PC-3 (cell line): ENCODE measurements at places on chromosomes 6 and 20. TPM values are rescaled to one million over a fixed set of nuclear protein-coding genes. Genes with fewer than 3 reads are reported as not detected.

DNA sequence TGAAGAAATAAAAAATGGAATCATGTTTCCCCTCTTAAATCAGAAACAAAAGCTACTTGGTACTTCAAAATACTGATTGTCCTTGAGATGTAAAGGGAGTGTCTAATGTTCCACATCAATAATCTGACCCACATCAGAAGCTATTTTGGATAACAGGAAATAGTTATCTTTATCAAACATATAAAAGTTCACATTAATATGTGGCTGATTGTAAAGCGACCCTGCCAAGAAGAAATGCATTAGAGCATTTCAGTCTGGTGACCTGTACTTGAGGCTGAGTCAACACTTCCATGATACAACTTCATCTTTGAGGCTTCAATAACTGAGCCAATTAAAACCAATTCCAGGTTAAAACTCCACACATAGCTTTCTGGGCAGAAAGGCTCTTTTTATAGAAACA lies 31.8 kb downstream of the SYNE1 start:
- no peak overlapping the region for H3K4me3 ChIP-seq
- peaks cover 21% of the 10 kb centered on the region for H3K27me3 ChIP-seq
- no peaks in the 10 kb centered on the region for H3K4me1 ChIP-seq
- peak; percentile 2 for DNase-seq
- no peak overlapping the region for H3K27ac ChIP-seq

DNA sequence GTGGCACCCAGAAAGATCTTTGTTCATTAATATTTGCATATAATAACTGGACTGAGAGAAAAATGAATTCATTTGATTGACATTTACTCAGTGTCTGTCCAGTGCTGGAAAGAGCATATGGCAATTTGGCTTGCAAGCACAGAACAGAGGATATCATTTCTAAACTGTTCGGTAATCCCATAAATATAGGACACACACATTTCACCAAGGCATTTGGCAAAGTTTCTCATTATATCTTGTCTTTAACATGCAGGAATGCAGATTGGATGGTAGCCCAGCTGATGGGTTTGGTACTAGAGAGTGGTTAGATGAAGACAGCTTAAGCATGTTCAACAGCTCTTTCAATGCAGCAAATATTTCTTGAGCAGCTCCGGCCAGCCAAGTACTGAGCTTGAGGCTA lies 259.2 kb downstream of the PRKN start:
- DNase-seq, result no peak
- H3K27me3 ChIP-seq, result no peaks in the 10 kb centered on the region
- no peaks in the 10 kb centered on the region for H3K36me3 ChIP-seq
- no peak overlapping the region for H3K4me3 ChIP-seq
- no peaks in the 10 kb centered on the region for H3K4me1 ChIP-seq
- no peak overlapping the region for H3K27ac ChIP-seq

DNA sequence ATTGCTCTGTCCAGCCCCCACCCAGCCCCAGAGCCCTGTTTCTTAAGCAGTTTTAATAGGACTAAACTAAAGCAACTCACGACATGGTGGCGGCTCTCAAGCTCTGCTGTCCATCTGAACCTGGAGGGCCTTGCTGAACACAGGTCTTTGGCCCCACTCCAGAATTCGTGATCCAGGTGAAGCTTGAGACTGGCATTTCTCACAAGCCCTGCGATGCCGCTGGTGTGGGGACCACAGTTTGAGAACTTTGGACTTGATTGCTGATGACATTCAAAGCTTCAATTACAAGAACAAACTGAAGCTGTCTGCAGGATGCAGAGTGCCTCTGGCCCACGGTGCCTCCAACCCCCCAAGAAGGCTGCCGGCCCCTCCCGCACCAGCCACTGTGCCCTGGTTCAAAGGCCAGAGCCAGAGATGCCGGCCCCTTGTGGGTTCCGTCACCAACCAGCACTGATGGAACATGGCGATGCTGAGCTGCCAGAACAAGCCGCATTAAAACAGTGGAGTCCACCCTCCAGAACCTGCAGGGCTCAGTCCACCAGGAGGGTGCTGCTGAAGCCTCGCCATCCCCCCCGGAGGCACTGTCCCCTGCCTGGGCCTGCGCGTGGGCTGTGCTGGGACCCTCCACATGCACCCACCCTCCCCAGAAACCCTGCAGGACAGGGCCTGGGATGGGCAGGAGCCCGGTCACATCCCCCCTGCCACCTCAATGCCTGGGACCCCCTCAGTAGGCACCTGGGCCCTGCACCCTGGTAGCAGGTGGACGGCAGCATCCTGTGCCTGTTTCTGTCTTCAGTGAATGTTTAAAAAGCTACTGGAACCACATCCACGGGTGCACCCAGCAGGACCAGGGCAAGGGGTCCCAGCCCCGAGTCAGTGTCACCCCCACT lies 101.1 kb downstream of the PSMB1 start:
- H3K27ac ChIP-seq, result no peak overlapping the region
- H3K36me3 ChIP-seq, result no peaks in the 10 kb centered on the region
- no peak for DNase-seq
- no peaks in the 10 kb centered on the region for H3K27me3 ChIP-seq
- no peaks in the 10 kb centered on the region for H3K4me1 ChIP-seq
- no peak overlapping the region for H3K4me3 ChIP-seq

- DNase-seq, result no peak
- peaks cover 4% of the 10 kb centered on the region; the same call in 1 of the 2 replicates for H3K4me1 ChIP-seq
- H3K27me3 ChIP-seq, result no peaks in the 10 kb centered on the region
- H3K4me3 ChIP-seq, result no peak overlapping the region
- no peaks in the 10 kb centered on the region for H3K36me3 ChIP-seq
- no peak overlapping the region for H3K27ac ChIP-seq
These were observed 35.7 kb downstream of the CITED2 start for GRCh38 chr6:139338795-139339194.

GRCh38 chr6:133062077-133062476 lies 179.1 kb upstream of the EYA4 start:
- H3K27ac ChIP-seq, result peak overlapping the region; percentile 78
- peak; percentile 81 for DNase-seq
- H3K4me1 ChIP-seq, result peaks cover 16% of the 10 kb centered on the region
- no peaks in the 10 kb centered on the region for H3K27me3 ChIP-seq
- no peaks in the 10 kb centered on the region for H3K36me3 ChIP-seq

DNA sequence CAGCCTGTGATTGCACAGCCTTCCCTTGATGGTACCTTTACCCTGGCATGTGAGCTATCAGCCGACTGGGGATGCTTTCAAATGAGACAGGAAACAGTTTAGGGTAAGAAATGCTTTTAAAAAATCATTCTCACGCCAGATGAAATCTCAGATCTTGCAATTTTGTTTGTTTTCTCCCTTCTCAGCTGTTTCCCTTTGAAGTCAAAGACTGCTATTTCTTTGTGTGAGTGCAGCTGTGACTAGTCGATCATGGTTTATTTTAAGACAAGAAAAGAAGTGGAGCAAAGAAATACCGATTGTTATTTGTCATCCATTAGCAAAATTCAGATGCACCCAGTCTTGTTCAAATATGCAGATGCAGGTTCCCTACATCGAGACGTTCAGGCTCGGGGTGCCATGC lies 489.7 kb downstream of the QKI start:
- H3K4me3 ChIP-seq, result no peak overlapping the region
- 0 out of 2 replicates have a peak, but pooled peaks cover 3% of the 10 kb centered on the region for H3K27me3 ChIP-seq
- DNase-seq, result no peak
- no peaks in the 10 kb centered on the region for H3K4me1 ChIP-seq
- H3K36me3 ChIP-seq, result no peaks in the 10 kb centered on the region

Gene CDH22
- total RNA-seq, result not detected in 2 replicates

DNA sequence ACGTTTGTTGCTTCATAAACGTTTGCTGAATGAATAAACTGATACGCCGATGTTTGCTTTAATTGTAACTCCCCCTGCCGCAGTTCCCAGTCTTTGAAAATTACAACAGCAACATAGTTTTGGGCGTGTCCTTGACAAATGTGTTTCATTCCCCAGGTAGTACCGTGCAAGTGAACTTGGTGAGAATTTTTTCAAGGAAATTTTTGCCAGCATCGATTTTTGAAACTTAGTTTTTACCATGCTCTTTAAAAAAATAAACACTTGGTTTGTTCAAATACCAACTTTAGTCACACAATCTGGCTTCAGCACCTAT lies 60.1 kb downstream of the FAM217A start:
- peaks cover 40% of the 10 kb centered on the region for H3K4me1 ChIP-seq
- peak overlapping the region; percentile 91 for H3K27ac ChIP-seq
- no peaks in the 10 kb centered on the region for H3K27me3 ChIP-seq
- peak overlapping the region; percentile 93 for H3K4me3 ChIP-seq

Gene TOMM6
- 142 and 162 TPM in 2 replicates for total RNA-seq

DNA sequence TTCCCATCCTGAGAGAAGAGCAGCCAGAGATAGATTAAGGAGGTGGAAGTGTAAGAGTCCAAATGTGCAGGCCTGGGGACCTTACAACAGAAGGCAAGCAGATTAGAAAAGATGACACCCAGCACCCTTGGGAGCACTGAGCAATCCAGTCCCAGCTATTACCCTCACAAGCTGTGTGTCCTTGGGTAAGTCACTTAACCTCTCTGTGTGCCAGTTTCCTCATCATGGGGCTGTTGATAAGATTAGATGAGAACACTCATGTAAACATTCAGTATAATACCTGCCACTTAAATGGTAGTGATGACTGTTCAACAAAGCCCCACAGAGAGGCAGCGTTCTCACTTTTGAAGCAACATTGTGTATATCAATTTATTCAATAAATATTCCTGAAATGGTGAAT lies 114.8 kb upstream of the CST7 start:
- no peaks in the 10 kb centered on the region for H3K36me3 ChIP-seq
- DNase-seq, result no peak
- H3K4me1 ChIP-seq, result no peaks in the 10 kb centered on the region
- no peak overlapping the region for H3K27ac ChIP-seq
- peaks cover 81% of the 10 kb centered on the region for H3K27me3 ChIP-seq

Gene EYS
- 0.07 TPM in 1 of 2 replicates, not detected in the other for total RNA-seq

- no peak overlapping the region for H3K4me3 ChIP-seq
- peaks cover 11% of the 10 kb centered on the region for H3K4me1 ChIP-seq
- H3K27ac ChIP-seq, result no peak overlapping the region
- peak; percentile 73 for DNase-seq
- H3K36me3 ChIP-seq, result no peaks in the 10 kb centered on the region; the same call in 1 of the 2 replicates
These were observed 176.5 kb downstream of the SLC16A10 start for GRCh38 chr6:111263837-111264236.

DNA sequence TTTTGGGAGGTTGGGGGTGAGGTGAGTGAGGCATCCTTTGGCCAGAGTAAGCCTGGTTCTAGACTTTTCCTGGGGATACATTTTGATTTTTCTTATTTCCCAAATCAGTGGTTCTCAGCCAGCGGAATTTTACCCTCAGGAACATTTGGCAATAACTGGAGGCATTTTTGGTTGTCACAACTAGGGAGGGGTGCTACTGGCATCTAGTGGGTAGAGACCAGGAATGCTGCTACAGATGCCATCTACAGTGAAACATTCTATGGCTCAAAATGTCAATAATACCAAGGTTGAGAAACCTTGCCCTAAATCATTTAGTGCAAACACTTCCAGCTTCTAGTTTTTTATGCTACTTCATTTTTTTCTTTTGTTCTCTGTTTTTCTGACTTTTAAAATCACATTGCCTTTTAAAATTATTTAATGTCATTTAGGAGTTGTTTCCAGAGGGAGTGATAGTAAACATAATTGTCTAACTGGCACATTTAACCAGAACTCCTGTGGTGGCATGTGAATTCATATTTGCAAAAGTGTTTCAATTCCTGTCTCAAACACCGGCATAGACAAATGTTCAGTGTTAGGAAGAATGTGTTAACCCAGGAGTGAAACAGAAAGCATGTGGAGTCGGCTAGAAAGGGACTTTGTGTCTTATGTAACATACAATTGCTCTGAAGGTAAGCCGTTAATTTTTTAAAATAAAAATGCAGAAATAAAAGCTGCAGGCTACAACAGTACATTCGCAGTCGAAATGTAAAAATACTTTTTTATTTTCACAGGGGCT lies 59.0 kb downstream of the QRSL1 start:
- H3K4me1 ChIP-seq, result peaks cover 36% of the 10 kb centered on the region
- peak; percentile 55 for DNase-seq
- no peaks in the 10 kb centered on the region for H3K36me3 ChIP-seq
- H3K27ac ChIP-seq, result no peak overlapping the region
- no peak overlapping the region for H3K4me3 ChIP-seq
- H3K27me3 ChIP-seq, result no peaks in the 10 kb centered on the region

- H3K4me3 ChIP-seq, result no peak overlapping the region
- H3K27me3 ChIP-seq, result no peaks in the 10 kb centered on the region
- H3K27ac ChIP-seq, result peak overlapping the region; percentile 90
- H3K36me3 ChIP-seq, result no peaks in the 10 kb centered on the region
- peak; percentile 80 for DNase-seq
These were observed 81.3 kb upstream of the SPTLC3 start for GRCh38 chr20:12927489-12927888.

DNA sequence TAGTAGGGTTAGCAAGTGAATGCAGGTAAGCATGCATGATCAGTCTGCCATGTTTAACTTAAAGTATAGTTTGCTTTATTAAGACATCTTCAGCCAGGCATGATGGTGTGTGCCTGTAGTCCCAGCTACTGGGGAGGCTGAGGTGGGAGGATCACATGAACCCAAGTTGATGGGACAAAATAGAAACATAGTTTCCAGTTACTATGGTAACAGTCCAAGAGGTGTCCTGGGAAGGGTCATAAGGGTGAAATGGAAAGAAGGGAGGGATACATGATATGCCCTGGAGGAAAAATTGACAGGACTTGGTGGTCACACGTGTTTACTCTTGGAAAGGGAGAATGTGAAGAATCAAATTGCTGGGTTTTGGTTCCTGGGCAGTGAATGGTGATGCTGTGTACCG lies 139.6 kb downstream of the SULF2 start:
- peaks cover 6% of the 10 kb centered on the region; the same call in 1 of the 2 replicates for H3K4me1 ChIP-seq
- no peak overlapping the region for H3K27ac ChIP-seq
- no peaks in the 10 kb centered on the region for H3K27me3 ChIP-seq
- DNase-seq, result no peak
- H3K36me3 ChIP-seq, result peaks cover 27% of the 10 kb centered on the region

DNA sequence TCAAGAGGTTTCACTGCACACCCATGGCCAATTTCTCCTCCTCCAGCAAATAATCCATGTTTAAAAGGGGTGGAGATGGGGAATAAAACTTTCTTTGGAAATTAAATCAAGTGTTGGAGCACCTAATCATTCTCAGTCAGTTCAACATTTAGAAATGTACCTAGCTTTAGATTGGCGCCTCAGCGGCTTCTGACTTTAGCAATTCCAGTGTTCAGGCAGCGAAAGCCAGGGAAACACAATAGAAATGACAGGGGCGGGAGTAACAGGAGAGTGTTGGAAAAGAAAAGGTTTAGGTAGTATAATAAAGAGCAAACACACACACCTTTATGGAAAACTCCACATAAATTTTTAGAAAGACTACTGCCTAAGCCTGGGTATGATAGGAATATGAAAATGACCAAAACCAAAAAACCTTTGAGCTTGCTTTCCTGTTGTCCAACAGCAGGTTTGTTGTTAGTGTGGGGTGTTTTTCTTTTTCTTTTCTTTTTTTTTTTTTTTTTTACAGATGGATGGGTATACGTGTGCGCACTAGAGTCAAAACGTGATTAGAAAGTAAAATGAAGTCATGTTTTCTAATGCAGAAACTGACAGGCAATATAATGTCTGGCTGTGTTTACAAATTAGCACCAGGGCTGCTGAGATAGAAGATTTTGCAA lies 7.7 kb downstream of the TFAP2A start:
- H3K27me3 ChIP-seq, result no peaks in the 10 kb centered on the region
- H3K27ac ChIP-seq, result peak overlapping the region; percentile 98

GRCh38 chr6:85672050-85672449 lies 29.4 kb upstream of the SYNCRIP start:
- H3K27ac ChIP-seq, result no peak overlapping the region
- H3K4me1 ChIP-seq, result peaks cover 20% of the 10 kb centered on the region
- H3K36me3 ChIP-seq, result peaks cover 23% of the 10 kb centered on the region
